ENCODE measurements at places on chromosomes 3 and 15.

- H3K4me3 ChIP-seq, result no peak overlapping the region
- no peaks in the 10 kb centered on the region for H3K4me1 ChIP-seq
- H3K36me3 ChIP-seq, result no peaks in the 10 kb centered on the region
- no peaks in the 10 kb centered on the region for H3K27me3 ChIP-seq
- DNase-seq, result no peak
Measured at GRCh38 chr3:38717355-38718240, 68.1 kb upstream of the SCN5A start.

DNA sequence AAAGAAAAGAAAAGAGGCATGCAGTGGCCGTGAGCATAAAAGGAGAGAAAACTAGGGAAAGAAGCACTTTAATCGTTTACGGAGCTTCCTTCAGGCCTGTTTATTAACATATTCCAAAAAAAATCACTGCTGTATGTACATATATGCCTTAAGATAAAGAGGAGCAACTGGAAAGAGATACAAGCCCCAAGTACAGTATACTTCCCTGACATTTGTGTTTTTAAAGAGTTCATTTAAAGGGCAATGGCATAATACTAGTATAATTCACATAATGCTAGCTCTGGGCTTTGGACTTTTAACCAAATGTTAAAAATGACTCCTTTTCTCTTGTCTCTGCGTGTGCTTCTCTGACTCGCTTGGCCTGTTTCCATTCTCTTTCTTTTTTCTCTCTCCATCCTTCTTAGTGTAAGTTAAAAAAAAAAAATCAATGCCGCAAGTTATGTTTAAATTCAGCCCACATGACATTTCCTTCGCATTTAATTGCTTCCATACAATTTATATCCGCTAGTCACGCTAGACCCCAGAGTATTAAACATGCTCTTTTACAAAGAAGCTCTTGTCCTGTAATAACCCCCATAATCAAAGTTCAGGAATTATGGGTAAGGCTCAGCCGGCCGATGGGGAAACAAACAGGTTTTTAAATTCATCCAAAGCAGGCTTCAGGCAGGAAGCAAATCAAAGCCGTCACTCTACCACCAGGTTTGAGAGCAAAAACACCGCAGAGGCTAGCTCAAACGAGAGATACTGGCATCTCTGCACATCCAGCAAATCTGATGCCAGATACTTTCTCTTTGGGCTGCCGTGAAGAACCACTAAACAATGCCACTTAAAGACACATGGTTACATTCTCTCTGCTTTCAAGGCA, 19.4 kb downstream of the WWTR1 start:
- no peaks in the 10 kb centered on the region for H3K27me3 ChIP-seq
- DNase-seq, result no peak
- no peaks in the 10 kb centered on the region for H3K4me1 ChIP-seq
- H3K36me3 ChIP-seq, result no peaks in the 10 kb centered on the region
- H3K27ac ChIP-seq, result no peak overlapping the region

GRCh38 chr3:136245691-136246090, 4.4 kb upstream of the PCCB start:
- no peak for DNase-seq
- H3K4me1 ChIP-seq, result peaks cover 7% of the 10 kb centered on the region
- H3K36me3 ChIP-seq, result no peaks in the 10 kb centered on the region
- H3K27ac ChIP-seq, result no peak overlapping the region
- H3K27me3 ChIP-seq, result no peaks in the 10 kb centered on the region
- no peak overlapping the region for H3K4me3 ChIP-seq

DNA sequence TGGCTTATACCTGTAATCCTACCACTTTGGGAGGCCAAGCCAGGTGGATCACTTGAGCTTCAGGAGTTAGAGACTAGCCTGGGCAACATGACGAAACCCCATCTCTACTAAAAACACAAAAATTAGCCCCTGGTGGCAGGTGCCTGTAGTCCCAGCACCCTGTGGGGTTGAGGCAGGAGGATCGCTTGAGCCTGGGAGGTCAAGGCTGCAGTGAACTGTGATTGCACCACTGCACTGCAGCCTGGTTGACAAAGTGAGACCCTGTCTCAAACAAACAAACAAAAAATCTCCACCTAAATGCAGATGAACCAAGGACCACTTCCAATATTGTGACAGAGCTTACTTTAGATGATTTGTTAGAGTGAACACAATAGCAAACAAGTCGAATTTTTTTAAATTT, 53.7 kb downstream of the TP53BP1 start:
- H3K27me3 ChIP-seq, result no peaks in the 10 kb centered on the region
- DNase-seq, result no peak
- peaks cover 27% of the 10 kb centered on the region for H3K36me3 ChIP-seq
- H3K27ac ChIP-seq, result no peak overlapping the region

- no peaks in the 10 kb centered on the region for H3K27me3 ChIP-seq
- no peak for DNase-seq
- no peaks in the 10 kb centered on the region for H3K4me1 ChIP-seq
- H3K4me3 ChIP-seq, result no peak overlapping the region
- no peak overlapping the region for H3K27ac ChIP-seq
Measured at GRCh38 chr3:42123012-42123581, 31.9 kb downstream of the TRAK1 start.

- no peak overlapping the region for H3K27ac ChIP-seq
- no peak for DNase-seq
- H3K4me1 ChIP-seq, result no peaks in the 10 kb centered on the region
- no peaks in the 10 kb centered on the region for H3K27me3 ChIP-seq
Measured at GRCh38 chr3:27224197-27224596, 145.0 kb downstream of the NEK10 start.

- H3K27me3 ChIP-seq, result no peaks in the 10 kb centered on the region
- H3K4me3 ChIP-seq, result no peak overlapping the region
- H3K4me1 ChIP-seq, result peaks cover 37% of the 10 kb centered on the region
- DNase-seq, result no peak
- H3K27ac ChIP-seq, result no peak overlapping the region
Measured at GRCh38 chr3:36890261-36890660, 54.6 kb downstream of the TRANK1 start.

GRCh38 chr15:59349680-59350420, 22.8 kb downstream of the MYO1E start:
- H3K27ac ChIP-seq, result no peak overlapping the region
- H3K36me3 ChIP-seq, result no peaks in the 10 kb centered on the region
- no peak for DNase-seq
- H3K27me3 ChIP-seq, result no peaks in the 10 kb centered on the region

DNA sequence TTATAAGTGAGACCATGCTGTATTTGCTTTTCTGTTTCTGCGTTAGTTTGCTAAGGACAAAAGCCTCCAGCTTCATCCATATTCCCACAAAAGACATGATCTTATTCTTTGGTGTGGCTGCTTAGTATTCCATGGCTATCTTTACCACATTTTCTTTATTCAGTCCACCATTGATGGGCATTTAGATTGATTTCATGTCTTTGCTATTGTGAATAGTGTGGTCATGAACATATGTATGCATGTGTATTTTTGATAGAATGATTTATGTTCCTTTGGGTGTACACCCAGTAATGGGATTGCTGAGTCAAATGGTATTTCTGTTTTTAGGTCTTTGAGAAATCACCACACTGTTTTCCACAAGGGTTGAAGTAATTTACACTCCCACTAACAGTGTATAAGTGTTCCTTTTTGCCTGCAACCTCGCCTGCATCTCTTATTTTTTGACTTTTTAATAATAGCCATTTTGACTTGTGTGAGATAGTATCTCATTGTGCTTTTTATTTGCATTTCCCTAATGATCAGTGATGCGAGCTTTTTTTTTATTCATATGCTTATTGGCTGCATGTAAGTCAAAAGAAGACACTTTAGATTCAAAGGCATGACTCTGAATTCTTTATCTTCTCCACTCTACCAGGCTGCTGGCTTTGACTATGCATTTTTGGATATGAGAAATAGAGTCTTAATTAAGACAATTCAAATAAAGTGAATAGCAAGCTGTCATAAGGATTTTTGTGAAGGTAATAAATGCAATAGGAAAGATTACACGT, 183.3 kb upstream of the SYNPR start:
- H3K27me3 ChIP-seq, result no peaks in the 10 kb centered on the region
- no peaks in the 10 kb centered on the region for H3K4me1 ChIP-seq
- no peak for DNase-seq

- H3K27me3 ChIP-seq, result peaks cover 23% of the 10 kb centered on the region
- no peak overlapping the region for H3K27ac ChIP-seq
- peaks cover 6% of the 10 kb centered on the region for H3K4me1 ChIP-seq
- no peak for DNase-seq
- no peak overlapping the region for H3K4me3 ChIP-seq
Measured at GRCh38 chr15:91660174-91660649, 193.3 kb upstream of the SLCO3A1 start.

DNA sequence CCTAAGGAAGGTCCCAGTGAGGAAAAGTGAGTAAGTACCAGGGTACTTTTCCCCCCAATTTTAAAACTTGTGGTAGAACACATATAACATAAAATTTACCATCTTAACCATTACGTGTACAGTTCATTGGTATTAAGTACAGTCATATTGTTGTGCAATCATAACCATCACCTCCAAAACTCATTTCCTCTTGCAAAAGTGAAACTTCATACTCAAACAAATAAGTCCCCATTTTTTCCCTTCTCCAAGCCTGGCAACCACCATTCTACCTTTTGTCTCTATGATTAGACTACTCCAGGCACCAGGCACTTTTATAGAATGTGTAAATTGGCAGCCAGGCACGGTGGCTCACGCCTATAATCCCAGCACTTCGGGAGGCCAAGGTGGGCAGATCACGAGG, 12.2 kb downstream of the PRC1 start:
- no peak overlapping the region for H3K4me3 ChIP-seq
- H3K27me3 ChIP-seq, result no peaks in the 10 kb centered on the region
- no peak overlapping the region for H3K27ac ChIP-seq
- no peak for DNase-seq

GRCh38 chr15:78205856-78206255, 28.5 kb downstream of the ACSBG1 start:
- no peak overlapping the region for H3K27ac ChIP-seq
- no peaks in the 10 kb centered on the region for H3K27me3 ChIP-seq
- H3K4me3 ChIP-seq, result no peak overlapping the region
- no peaks in the 10 kb centered on the region for H3K36me3 ChIP-seq
- no peaks in the 10 kb centered on the region for H3K4me1 ChIP-seq
- DNase-seq, result no peak

- no peaks in the 10 kb centered on the region for H3K27me3 ChIP-seq
- H3K27ac ChIP-seq, result no peak overlapping the region
- H3K4me3 ChIP-seq, result no peak overlapping the region
- no peaks in the 10 kb centered on the region for H3K4me1 ChIP-seq
- no peaks in the 10 kb centered on the region for H3K36me3 ChIP-seq
- DNase-seq, result no peak
Measured at GRCh38 chr15:57500979-57501576, 90.6 kb upstream of the MYZAP start.

GRCh38 chr15:100330221-100330620, 11.6 kb downstream of the ADAMTS17 start:
- H3K36me3 ChIP-seq, result no peaks in the 10 kb centered on the region
- DNase-seq, result no peak
- peak overlapping the region; percentile 44 for H3K4me3 ChIP-seq
- H3K27me3 ChIP-seq, result no peaks in the 10 kb centered on the region
- H3K27ac ChIP-seq, result no peak overlapping the region
- peaks cover 67% of the 10 kb centered on the region for H3K4me1 ChIP-seq

GRCh38 chr3:183818706-183819624, 6.4 kb downstream of the MAP6D1 start:
- H3K27ac ChIP-seq, result no peak overlapping the region
- no peaks in the 10 kb centered on the region for H3K27me3 ChIP-seq
- no peak for DNase-seq
- H3K36me3 ChIP-seq, result no peaks in the 10 kb centered on the region
- H3K4me3 ChIP-seq, result no peak overlapping the region
- H3K4me1 ChIP-seq, result peaks cover 12% of the 10 kb centered on the region

DNA sequence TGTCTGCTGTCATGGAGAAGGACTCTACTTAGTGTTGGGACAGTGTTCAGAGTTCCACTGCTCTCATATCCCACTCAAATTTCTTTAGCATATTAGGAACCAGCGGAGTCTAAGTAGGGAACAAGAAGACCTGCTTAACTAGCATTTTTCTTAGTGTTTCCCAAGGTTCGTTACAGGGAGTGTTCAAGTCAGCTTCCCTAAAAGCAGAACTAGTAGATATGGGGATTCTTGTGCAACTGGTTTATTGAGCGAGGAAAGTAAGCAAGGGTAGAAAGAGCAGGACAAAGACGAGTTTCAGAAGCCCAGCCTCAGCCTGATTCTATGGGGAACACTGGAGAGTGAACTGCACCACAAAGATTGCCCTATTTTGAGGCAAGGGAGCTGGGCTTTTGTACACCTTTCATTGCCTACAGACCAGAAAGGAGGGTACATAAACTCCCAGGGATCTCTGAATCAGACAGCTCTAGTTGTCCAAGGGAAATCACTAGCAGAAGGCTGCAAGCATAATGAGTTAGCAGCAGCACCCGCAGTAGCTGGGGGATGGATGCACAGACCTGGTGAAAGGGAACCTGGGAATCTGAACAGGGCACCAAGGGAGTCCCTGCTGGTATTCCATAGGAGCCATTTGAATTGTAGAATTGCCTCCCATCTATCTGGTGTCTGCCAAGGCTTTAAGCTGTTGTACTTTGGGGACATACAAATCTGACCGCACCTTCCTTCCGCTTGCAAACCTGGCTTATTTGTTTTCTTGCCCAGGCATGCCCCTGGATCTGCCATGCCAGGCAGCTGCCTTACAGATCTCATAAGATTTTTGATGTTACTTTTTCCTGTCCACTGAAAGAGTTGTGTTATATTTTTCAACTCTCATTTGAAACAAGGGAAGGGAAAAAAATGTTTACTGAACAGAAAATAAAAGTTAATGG, 15.1 kb downstream of the CMTM7 start:
- no peaks in the 10 kb centered on the region for H3K27me3 ChIP-seq
- no peak overlapping the region for H3K4me3 ChIP-seq
- no peak for DNase-seq

DNA sequence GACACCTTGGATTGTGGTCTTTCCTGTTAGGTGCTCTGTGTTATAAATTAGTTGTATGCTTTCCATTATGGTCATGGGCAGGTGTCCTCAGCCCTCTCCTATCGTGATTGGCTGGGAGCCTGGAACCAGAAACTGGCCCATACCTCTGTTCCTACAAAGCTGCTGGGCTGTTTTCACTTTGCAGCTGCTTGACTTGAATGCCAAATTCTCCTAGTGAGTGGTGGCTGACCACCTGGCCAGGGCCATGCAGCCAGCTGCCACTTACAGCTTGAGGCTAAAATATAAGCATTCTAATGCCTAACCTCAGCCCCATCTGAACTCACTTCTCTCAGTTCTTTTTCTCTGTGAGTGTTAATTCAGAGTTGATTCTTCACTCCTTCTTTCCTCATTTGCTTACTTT, 239.3 kb upstream of the GBE1 start:
- no peaks in the 10 kb centered on the region for H3K4me1 ChIP-seq
- no peak overlapping the region for H3K4me3 ChIP-seq
- DNase-seq, result no peak

DNA sequence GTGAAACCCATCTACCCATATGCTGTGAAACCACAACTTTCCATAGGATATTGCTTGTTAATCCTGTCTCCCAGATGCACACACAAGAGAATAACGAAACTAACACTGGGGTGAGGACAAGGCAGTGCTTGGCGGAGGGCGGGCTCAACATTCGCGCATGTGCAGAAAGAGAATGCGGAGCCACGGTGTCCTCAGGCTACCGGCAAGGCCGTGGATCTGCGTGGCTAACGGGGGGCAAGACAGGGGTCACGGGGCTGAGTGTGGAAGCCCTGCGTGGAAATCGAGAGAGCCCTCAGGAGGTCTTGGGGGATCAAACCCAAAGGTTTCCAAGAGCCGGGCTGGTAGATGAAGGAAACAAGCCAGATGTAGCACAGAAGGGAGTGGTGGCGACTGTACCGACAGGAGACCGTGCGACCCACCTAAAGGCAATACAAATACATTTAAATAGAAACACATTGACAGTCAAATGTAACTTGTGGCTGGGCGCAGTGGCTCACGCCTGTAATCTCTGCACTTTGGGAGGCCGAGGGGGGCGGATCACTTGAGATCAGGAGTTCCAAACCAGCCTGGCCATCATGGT, 48.5 kb upstream of the TRA2B start:
- H3K27ac ChIP-seq, result no peak overlapping the region
- no peak for DNase-seq
- peaks cover 8% of the 10 kb centered on the region for H3K4me1 ChIP-seq
- no peaks in the 10 kb centered on the region for H3K27me3 ChIP-seq
- H3K4me3 ChIP-seq, result no peak overlapping the region

Data from CD4-positive, alpha-beta T cell (primary cell).